ENCODE measurements at places on chromosomes 13 and 19.
A peak's percentile ranks its signal among the peaks of the same experiment; 100 is the strongest.

- no peak for DNase-seq
Measured at GRCh38 chr13:65508338-65508737, 1721.8 kb downstream of the PCDH9 start.

GRCh38 chr19:15672580-15673175 is at the start of gene CYP4F12:
Gene CYP4F12 (plus strand): TSS chr19:15673087. CDS start chr19:15673530, 443 bp downstream.
- DNase-seq: peak; percentile 3

- no peak for DNase-seq
Measured at GRCh38 chr19:16626796-16627192, 1.2 kb downstream of the MED26 start.

GRCh38 chr13:26538363-26539317 is 18.8 kb upstream of the WASF3 start:
- DNase-seq: no peak

DNA sequence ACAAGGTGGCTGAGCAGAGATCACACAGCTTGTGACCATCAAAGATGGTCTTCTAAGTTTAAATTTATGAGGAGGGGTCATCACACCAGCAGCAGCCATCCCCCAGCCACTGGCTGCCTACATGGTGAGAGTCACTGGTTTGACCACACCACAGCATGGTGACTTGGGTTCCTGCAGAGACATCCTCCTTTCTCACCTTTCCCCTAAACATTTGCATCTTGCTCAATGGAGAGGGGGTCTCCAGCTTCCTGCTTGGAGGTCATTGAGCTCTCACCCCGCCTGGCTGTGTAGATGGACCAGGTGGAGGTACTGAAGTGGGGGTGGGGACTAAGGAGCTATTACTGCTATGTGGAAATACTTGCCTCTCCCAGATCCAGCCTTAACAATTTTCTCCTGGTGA is 247.6 kb upstream of the ARGLU1 start:
- no peak for DNase-seq

GRCh38 chr13:22536851-22537250 is 643.9 kb upstream of the SGCG start:
- DNase-seq: no peak

DNA sequence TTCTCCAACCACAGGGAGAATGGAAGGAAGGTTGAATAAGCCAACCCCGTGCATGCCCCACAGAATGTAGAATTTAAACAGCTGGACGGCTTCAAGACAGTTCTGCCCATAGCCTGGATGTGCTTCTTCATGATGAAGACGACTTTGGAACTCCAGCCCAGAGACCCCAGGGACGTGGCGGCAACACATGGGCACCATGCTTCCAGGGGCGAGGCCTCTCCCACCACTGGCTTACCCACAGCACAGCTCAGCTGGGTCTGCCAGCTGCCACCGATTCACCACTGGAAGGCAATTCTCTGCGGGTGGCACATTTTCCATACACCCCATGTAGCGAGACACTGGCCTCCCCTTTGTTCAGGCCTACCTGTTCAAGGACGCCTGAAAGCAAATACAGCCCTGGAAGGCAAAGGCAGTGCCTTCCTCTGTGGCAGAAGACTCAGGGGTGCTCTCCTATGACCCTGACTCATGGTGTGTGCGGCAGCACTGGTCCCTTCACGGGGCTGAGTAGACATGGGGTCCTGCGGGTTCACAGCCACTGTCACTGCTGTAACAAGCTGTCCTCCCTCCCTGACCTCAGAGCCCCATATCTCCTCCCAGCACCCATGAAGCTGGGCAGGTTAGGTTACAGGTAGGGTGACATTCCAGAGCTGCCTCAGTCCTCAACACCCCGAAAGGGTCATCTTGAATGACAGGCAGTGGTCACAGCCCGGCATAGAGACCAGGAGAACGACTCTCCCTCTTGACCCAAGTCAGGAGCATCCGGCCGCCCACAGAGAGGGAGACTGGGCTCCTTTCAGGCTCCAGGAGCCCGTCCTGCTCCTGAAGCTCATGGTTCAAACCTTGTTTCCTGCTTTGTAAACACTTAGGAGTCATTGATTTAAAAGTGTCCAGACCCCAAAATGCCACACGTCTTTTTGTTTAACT is 72.7 kb downstream of the SPACA7 start:
- DNase-seq: no peak

- no peak for DNase-seq
Measured at GRCh38 chr13:109605846-109606245, 180.5 kb downstream of the IRS2 start.

DNA sequence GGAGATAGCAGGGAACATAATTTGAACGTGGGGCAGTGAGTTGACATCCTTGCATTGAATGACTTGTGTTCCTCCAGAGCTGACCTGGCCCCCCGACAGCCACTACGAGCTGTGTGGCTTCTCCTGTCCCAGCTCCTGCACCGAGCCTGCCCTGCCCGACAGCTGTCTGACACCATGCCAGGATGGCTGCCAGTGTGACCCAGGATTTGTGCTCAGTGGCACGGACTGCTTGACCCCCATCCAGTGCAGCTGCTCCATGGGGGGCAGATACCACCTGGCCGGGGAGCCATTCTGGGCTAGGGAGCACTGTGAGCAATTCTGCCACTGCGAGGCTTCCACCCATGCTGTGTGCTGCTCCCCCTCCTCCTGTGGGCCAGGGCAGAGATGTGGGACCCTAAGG is 29.2 kb upstream of the FXYD3 start:
- DNase-seq: no peak

DNA sequence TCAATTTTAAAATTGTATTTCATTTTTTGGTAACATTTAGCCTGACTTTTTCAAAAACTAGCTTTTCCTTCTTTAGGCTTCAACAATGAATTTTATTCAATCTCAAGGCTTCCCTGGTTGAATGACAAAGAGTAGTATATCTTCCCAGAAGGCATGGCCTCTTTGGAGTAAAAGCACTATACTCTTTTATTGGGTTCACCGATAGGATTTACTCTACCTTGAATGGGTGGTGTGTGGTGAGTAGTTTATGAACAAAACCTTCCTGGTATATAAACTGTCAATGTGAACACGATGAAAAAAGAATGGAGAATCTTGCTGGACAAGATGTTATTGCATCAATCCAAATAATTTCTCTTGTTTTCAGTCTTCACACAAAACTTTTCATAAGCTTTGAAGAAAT is 167.7 kb downstream of the DACH1 start:
- DNase-seq: no peak

- no peak for DNase-seq
Measured at GRCh38 chr19:38734176-38734425, 10.2 kb downstream of the CAPN12 start.

- no peak for DNase-seq
Measured at GRCh38 chr19:17948514-17948900, 15.7 kb downstream of the CCDC124 start.

DNA sequence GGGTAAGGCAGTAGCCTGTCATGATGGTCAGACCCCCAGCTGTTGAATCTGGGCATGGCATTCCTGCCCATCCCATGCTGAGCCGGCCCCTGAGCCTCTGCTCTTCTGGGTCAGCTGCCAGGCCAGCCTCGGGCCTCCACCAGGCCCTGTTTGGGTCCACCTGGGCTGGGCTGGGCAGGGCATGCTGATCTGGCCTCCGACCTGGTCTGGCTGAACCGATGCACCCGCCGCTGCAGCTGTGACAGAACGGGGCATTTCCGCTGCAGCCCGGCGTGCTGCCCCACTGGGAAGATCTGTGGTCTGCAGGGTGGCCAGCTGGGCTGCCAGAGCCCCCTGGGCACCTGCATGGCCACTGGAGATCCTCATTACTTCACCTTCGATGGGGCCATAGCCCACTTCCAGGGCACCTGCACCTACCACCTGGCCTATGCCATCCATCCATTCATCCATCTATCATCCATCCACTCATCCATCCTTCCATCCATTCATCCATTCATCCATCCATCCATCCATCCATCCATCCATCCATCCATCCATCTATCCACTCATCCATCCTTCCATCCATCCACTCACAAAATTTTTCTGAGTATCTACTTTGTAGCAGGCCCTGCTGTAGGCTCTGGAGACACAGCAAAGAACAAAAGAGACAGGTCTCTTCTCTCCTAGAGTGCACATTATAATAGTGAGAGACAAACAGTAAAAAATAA is 21.5 kb upstream of the FXYD3 start:
- DNase-seq: no peak

DNA sequence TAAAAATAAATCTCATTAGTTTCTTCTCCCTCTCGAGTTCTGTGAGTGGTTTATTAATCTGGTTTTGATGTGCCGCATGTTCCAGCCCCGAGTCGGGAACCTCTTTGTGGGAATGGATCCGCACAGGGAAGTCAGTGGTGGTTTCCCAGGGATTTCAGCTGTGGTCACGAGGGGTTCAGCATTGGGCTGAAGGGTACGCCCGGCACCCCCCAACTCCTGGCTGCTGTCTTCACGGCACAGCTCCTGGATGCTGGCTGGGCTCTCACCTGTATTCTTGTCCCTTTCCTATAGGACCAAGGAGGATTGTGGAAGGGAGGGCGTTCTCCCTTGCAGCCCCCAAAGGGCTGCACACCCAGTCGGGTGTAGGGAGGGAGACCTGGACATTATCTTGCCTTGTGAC is 167.8 kb downstream of the ZNF536 start:
- DNase-seq: no peak

GRCh38 chr13:23820530-23820929 is 68.7 kb downstream of the MIPEP start:
- DNase-seq: no peak

GRCh38 chr13:100511466-100511865 is 77.1 kb downstream of the GGACT start:
- no peak for DNase-seq

DNA sequence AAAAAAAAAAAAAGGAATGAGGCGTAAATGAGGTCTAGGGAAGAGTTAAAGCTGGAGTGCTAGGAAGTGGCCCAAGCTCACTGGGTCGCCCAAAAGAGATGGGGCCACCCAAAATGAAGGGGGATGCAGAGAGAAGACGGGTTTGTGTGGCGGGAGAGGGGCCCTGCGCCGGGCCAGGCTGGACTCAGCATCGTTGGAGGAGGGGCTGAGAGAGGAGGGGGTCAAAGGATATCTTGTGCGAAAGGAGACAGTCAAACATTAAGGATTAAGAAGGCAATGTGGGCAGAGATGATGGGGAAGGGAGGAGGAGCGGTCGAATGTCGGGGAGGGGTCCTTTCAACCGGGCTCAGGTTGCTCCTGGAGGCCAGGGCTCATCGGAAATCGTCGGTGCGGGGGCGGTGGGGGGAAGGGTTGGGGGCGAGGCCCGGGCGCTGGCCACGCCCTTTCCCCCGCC is 825 bp upstream of the CARM1 start:
- no peak for DNase-seq

GRCh38 chr19:51664131-51664530 is 17.5 kb upstream of the SIGLEC14 start:
- no peak for DNase-seq

- DNase-seq: no peak
Measured at GRCh38 chr19:11025006-11025405, 64.2 kb downstream of the SMARCA4 start.

GRCh38 chr13:90447034-90447733 is 900.3 kb upstream of the MIR17HG start:
- DNase-seq: no peak

DNA sequence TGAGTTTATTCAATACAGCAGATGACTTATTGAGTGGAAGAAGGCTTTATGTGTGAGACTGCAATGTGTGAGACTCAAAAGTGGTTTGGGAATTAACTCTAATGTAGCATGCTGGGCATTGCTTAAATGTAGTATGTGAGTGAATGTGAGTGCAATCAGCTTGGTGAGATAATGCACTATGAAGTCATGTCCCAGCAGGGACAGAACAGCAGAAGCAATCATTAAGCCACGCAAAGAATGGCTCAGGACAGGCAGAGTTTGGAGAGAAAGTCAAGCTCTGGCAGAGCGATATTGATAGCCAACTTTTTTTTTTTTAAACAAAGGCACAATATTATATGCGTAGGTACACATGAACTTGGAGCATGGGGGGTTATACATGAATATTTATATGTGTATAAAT is 597.7 kb downstream of the GPC6 start:
- DNase-seq: no peak

DNA sequence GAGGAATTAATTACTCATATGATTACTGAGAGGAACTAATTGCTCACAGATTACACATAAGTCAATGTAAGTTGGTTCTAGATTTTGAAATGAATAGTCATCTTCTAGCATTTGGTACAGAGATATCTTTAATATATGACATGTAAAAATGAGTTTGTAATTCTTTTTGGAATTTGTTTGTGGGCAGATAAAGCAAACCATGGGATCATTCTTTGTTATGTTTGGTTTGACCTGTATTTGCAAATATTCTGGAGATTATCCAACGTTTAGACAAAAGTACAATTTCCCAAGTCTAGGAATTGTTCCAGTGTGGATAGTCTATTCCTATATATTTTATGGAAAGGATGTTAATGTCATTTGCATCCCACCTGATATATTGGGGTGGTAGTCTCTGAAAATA is 309.6 kb upstream of the EDNRB start:
- DNase-seq: no peak

- DNase-seq: no peak
Measured at GRCh38 chr19:48659768-48660167, 13.0 kb downstream of the NTN5 start.

- no peak for DNase-seq
Measured at GRCh38 chr19:35279985-35280821, 2.1 kb upstream of the HAMP start.

DNA sequence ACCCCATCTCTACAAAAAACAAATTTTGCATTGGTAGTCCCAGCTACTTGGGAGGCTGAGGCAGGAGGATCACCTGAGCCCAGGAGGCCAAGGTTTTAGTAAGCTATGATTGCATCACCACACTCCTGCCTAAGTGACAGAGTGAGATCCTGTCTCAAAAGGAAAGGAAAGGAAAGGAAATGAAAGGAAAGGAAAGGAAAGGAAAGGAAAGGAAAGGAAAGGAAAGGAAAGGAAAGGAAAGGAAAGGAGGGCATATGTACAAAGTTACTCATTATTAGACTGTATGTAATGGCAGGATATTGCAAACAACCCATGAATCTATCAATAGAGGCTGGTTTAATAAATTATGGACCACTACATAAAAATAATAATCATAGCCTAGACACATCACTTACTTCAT is 40.8 kb upstream of the CACNA1A start:
- DNase-seq: no peak

DNA sequence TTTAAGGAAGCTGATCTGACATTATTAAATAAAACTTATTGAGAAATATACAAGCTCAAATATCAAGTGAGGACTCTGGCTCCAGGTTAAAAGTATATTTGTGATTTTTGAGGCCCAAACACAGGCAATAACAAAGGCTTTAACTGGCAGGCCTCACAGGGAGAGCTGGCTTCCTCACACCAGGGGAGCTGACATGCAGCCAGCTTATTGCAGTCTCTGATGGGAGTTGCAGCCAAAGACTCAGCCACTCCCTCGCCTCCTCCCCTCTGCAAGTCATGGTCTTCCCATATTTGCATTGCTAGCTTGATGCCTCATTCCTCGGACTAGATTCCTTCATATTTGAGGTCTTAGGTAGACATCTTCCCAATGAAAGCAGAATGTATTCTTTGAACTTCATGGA is 647.1 kb upstream of the SLITRK6 start:
- no peak for DNase-seq

GRCh38 chr13:80552851-80553440 is 212.0 kb upstream of the SPRY2 start:
- no peak for DNase-seq

- DNase-seq: no peak
Measured at GRCh38 chr13:32468502-32469142, 40.7 kb upstream of the N4BP2L1 start.

GRCh38 chr19:32197896-32198882 is 147.2 kb upstream of the ZNF507 start:
- no peak for DNase-seq

- DNase-seq: no peak
Measured at GRCh38 chr13:80239116-80239515, 101.8 kb downstream of the SPRY2 start.

- no peak for DNase-seq
Measured at GRCh38 chr13:80389073-80390038, 48.4 kb upstream of the SPRY2 start.

Measured in stimulated activated CD8-positive, alpha-beta memory T cell treated with anti-CD3 and anti-CD28 coated beads, Interleukin-15, amount 100 ng/mL, for 48 hours (primary cell).